ENCODE measurements at places on chromosomes 2 and 18.
A peak's percentile ranks its signal among the peaks of the same experiment; 100 is the strongest.

GRCh38 chr2:128817813-128818212, 499.1 kb upstream of the HS6ST1 start:
- DNase-seq = no peak

- DNase-seq = no peak
These were observed 12.8 kb upstream of the TMEM18 start for GRCh38 chr2:689877-690510.

GRCh38 chr18:67862069-67862468, 345.5 kb upstream of the DSEL start:
- DNase-seq = no peak

GRCh38 chr2:69102041-69102593, 89.1 kb downstream of the ANTXR1 start:
- no peak for DNase-seq

- DNase-seq = peak; percentile 45
These were observed at the start of gene HAAO for GRCh38 chr2:42792583-42793333. TSS of gene HAAO (minus strand) at chr2:42792583. CDS start at chr2:42792536, 47 bp downstream.

DNA sequence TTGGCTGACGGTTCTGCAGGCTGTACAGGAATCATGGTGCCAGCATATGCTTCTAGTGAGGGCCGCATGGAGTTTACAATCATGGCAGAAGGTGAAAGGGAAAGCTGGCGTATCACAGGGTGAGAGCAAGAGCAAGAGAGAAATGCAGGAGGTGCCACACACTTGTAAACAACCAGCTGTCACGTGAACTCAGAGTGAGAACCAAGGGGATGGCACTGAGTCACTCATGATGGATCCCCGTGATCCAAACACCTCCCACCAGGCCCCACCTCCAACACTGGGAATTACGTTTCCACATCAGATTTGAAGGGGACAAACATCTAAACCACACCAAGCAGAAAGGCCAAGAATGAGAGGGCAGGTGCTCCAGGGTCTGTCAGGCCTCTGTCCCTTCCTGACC, 185.0 kb upstream of the PID1 start:
- DNase-seq = no peak

DNA sequence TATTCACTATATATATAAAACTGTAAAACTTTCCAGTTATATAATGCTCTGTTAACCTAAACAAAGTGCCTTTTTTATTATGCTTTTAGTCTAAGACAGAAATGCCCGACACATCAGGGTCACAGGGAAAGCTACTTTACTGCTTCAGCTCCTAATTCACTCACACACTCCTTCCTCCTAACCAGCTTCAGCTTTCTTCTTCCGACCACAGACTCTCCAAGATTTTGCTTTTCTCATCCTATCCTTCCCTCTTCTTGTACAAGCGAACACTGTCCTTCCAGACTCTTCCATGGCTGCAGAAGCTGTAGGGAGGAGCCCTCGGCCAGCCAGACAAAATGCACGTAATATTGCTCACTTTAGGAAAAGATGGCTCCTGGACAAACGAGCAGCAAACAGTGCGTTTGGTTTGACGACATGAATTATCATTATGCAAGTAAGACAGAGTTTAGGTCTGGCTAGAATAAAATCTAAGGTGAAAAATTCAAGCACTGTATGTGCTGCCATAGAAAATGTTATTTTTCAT, 47.5 kb upstream of the HNRNPA3 start:
- no peak for DNase-seq

DNA sequence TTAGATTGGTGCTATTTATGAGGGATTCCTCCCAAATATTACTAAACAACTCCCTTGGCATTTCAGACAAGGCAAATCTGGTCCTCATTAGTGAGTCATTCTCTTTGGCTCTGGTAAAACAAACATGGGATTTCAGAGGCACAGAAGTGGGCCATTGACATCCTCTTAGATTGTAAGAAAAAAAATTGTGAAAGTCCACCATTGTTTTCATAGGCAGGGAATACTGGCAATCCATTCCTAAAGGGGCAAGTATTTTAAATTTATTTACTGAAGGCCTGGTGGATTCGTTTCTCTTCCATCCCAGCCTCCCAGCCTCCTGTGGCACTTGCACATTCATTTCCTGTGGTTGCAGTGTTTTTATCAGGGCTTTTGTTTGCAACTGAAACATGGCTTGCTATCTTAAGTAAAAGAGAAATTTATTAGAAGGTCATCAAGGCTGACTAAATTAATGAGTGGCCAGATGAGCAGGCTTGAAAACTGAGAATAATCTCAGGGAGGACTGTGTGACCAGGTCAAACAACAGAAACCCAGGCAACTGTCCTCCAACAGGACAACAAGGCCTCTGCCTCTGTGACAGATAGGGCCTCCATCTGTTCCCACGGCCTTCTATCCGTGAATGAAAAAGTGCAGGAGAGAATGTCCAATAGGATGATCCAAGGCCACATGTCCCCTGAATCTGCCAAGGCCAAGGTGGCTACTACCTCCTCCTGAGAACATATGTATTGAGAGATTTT, 23.1 kb upstream of the TNFAIP6 start:
- DNase-seq = peak; percentile 95

- no peak for DNase-seq
These were observed 559.5 kb upstream of the GCFC2 start for GRCh38 chr2:76270096-76270710.

GRCh38 chr2:32843699-32844098, 103.1 kb upstream of the LTBP1 start:
- no peak for DNase-seq

DNA sequence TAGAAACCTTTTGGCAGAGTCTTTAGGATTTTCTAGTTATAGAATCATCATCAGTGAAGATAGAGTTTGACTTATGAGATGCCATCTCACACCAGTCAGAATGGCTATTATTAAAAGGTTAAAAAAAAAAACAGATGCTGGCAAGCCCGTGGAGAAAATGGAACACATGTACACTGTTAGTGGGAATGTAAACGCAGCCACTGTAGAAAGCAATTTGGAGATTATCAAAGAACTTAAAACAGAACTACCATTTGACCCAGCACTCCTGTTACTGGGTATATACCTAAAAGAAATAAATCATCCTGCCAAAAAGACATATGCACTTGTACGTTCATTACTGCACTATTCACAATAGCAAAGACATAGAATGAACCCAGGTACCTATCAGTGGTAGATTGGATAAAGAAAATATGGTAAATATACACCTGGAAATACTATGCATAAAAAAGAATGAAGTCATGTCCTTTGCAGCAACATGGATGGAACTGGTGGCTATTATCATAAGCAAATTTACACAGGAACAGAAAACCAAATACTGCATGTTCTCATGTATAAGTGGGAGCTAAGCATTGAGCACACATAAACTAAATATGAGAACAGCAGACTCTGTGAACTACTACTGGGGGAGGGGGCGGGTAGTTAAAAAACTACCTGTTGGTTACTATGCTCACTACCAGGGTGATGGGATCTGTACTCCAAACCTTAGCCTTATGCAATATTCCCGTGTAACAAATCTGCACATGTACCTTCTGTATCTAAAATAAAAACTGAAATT, 279.0 kb downstream of the KIAA1328 start:
- DNase-seq = no peak

DNA sequence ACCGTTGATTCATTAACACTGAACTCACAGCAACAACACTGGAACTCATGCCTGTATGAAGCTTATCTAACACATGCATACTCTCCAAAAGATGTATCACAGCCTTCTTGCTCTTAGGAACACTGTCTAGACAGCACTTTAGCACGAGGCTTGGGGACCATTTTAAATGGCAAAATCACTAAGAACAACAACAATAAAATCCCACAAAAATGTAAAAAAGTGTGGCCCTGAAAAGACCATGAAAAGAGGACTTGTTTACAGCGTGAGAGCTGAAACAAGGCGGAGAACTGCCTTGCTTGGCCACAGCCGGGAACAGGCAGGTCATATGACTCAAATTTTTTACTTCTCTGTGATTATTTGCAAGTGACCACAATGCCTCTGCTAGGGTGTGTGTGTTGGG, 48.1 kb downstream of the CHN1 start:
- no peak for DNase-seq

DNA sequence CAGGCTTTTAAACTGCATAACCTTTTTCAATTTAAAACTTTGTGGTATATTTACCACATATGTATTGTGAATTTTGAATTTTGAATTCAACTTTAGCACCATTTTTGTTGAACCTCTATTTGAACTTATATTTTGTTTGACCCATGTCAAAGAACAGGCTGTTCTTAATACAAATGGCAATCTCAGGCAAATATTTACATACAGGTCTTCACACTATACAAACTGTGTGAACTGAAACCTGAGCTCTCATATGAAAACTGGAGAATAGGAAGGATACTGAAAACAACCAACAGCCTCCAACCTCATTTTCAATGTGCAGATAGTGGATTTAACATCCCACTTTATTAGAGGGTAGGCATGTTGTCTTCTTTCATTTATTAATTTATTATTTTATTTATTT, 491.8 kb downstream of the KCNJ3 start:
- DNase-seq = no peak

DNA sequence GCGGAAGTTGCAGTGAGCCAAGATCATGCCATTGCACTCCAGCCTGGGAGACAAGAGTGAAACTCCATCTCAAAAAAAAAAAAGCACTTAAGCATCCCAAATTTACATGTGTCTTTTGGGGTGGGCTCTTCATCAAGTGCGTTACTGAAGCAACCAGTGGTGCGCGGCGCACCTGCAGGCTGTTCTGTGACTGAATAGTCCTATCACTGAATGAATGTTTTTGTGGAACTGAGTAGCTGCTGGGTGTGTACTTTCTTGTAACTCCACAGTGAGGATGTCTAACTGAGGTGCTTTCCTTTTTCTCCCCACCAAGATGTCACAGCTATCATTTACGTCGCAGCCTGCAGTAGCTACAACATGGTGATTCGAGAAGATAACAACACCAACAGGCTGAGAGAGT, 17.0 kb downstream of the CHMP1B start:
- DNase-seq = no peak

DNA sequence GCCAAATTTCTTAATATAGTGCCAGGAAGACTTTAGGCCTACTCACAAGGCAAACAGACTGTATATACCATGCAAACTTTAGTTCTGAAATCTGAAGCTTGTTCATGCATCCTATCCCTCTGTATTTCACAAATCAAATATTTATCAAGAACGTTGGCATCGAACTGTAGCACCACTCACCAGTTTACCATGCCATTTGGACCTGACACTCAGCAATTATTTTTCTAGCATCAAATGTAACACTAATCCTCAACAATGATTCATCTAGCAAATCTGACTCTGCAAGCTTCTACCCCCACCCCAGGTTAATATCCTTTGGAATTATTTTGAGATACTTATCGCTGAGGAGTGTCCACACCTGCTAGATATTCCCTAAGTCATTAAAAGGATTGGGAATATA, 1506.6 kb downstream of the LRP1B start:
- no peak for DNase-seq

DNA sequence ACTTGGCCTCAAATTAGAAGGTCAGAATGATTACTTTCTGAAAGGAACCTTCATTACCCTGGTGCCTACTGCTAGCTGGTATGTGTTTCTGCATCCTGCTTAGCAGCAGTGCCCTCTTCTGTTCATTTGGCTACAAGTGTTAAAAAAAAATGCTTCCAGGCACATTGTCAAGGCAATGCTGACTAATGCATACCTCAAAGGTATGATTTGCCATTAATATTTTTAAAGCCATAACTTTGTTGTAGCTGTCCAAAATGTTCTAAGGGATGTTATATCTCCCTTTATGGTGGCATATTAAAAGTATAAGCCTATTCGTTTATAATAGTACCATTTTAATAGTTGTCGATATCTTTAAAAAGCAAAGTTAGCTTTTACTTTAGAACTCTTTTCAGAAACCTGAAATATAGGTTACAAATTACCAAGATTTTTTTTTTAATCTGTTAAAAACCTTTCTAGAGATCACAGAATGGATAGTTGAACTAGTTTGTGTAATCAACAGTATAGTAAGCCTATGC, 52.0 kb upstream of the FAM171B start:
- DNase-seq = peak; percentile 64

DNA sequence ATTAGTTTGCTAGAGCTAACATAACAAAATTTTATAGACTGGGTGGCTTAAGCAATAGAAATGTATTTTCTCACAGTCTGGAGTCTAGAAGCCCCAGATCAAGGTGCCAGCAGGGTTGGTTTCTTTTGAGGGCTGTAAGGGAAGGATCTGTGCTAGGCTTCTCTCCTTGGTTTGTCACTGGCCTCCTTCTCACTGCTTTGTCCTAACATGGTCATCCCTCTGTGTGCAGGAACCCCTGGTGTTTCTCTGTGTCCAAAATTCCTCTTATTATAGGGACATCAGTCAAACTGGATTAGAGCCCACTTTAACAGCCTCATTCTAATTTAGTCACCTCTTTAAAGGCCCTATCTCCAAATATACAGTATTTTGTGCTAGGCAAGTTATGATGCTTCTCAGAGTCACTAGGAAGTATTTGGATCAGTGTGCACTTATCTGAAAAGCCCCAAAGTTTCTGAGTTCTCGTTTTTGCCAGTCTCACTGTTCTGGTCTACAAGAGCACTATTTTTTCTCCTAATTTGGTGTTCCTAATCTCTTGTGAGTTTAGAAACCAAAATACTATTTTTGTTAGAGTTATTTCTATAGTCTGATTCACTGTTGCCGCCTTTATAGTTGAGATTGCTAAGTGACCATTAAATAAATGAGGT, 29.0 kb downstream of the ZC3H6 start:
- no peak for DNase-seq

- peak; percentile 63 for DNase-seq
These were observed 62.9 kb downstream of the MIB1 start for GRCh38 chr18:21803495-21803894.

DNA sequence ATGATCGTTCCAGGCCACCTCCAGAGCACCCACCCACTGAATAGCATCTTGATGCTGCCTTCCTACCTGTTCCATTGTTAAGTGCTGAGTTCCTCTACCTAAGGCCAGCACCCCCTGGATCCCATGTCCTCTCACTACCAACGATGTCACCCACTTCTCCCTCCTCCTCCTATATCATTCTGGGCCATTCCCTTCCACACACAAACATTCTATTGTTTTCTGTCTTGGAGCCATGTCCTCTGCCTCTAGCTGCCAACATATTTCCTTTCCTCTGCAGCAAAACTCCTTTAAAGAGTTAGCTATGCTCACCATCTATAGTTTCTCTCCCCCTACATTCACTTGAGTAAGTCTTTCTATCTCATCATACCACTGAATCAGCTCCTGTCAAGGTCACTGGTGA, 64.0 kb upstream of the ACKR3 start:
- no peak for DNase-seq

DNA sequence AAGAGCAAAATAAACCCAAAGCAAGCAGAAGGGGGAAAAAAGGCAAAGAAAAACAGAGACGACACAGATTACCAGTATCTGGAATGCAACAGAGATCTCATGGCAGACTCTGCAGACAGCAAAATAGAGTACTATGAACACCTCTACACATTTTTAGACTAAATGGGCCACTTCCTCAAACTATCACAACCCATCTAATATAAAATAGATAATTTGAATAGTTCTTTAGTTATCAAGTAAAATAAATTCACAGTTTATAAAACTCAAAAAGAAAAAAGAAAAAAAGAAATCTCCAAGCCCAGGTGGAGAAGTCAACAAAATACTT, 16.6 kb downstream of the SESTD1 start:
- DNase-seq = no peak

DNA sequence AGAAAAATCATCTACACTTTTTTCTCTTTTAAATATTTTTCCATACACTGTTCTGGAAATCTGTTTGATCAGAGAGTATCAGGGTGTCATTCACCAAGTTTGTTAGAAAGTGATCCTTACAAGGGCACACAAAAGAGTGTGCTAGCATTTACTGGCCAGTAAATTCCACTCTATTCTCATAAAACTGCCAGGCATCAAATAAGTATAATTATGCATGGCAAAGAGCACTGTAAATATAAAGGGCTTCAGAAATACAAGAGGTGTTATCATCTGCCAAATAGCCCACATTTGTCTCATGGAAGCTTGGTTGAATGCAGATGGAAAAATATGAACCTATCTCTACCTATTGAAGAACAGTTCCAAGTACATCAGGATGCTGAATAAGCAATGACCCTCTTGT, 847.3 kb upstream of the ACVR2A start:
- DNase-seq = no peak
